ENCODE measurements at places on chromosomes 3 and 15. TPM values are rescaled to one million over a fixed set of nuclear protein-coding genes. Genes with fewer than 3 reads are reported as not detected.

- DNase-seq: no peak
- H3K27ac ChIP-seq: no peak overlapping the region
Measured at GRCh38 chr3:36695113-36695768, 69.1 kb downstream of the DCLK3 start.

GRCh38 chr15:91150502-91151160, 50.6 kb downstream of the SV2B start:
- peaks cover 2% of the 10 kb centered on the region for H3K4me1 ChIP-seq
- no peak for DNase-seq
- H3K4me3 ChIP-seq: no peak overlapping the region
- no peak overlapping the region for H3K27ac ChIP-seq
- no peaks in the 10 kb centered on the region for H3K36me3 ChIP-seq
- no peaks in the 10 kb centered on the region for H3K27me3 ChIP-seq

DNA sequence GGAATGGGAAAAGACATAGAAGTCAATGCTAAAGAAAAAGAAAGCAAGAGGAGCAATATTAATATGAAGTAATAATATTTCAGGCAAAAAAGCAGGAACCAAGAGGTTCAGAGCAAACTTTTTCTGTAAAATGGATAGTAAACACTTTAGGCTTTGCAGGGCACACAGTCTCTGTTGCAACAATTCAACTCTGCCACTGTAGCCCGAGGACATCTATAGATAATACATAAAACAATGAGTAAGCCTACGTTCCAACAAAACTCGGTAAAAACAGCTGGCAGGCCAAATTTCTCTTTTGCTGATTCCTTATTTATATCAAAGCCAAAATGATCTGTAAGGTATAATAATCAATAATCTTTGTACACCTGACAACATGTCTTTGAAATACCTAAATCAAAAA, 56.8 kb downstream of the SMAD6 start:
- H3K4me3 ChIP-seq: no peak overlapping the region
- H3K27me3 ChIP-seq: no peaks in the 10 kb centered on the region
- H3K4me1 ChIP-seq: peaks cover 21% of the 10 kb centered on the region
- no peak for DNase-seq

DNA sequence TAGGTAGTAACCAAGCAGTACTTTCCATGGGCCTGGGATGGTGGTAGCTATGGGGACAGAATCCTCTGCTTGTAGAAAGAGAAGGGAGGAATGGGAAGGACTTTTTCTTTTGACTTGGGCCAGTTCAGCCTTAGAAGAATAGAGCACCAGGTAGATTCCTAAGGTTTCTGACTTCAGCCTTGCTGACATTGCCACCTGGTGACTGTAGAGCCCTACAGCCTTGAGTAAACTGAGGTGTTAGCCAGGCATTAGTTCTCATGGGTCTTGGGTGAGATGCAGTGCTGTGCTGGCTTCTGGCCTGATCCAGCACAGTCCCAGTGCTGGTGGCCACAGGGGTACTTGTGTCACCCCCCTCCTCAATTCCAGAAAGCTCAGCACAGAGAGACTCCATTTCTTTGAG, 171.1 kb downstream of the ZBBX start:
- no peaks in the 10 kb centered on the region for H3K36me3 ChIP-seq
- DNase-seq: no peak
- no peaks in the 10 kb centered on the region for H3K4me1 ChIP-seq
- H3K4me3 ChIP-seq: no peak overlapping the region
- no peaks in the 10 kb centered on the region for H3K27me3 ChIP-seq

DNA sequence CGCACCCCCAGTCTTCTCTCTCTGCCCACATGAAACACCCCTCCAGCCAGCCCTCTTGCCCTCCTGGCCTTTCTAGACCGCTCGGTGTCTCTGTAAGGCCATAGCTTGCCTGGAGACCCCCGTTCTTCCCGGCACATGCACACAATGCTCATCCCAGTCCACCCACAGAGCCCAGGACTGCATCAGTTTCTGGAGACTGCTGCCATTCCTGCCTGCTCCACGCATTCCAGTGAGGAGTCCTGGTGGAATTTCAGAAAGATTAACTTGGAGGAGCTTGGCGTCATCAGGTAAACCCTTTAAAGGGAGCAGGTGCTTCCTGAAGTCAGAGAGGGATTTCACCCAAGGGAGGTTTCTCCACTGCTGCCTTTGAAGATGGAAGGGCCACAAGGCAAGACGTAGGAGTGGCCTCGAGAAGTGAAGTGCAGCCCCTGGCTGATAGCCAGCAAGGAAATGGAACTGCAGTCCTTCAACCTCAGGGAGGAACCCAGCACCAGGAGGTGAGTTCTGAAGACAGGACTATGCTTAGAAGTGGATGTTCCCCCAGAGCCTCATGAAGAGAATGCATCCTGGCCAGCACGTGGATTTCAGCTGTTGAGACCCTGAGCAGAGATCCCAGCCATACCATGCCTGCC, 19.2 kb downstream of the SLC41A3 start:
- H3K36me3 ChIP-seq: no peaks in the 10 kb centered on the region
- H3K4me3 ChIP-seq: no peak overlapping the region
- no peak for DNase-seq
- no peaks in the 10 kb centered on the region for H3K27me3 ChIP-seq
- no peak overlapping the region for H3K27ac ChIP-seq

DNA sequence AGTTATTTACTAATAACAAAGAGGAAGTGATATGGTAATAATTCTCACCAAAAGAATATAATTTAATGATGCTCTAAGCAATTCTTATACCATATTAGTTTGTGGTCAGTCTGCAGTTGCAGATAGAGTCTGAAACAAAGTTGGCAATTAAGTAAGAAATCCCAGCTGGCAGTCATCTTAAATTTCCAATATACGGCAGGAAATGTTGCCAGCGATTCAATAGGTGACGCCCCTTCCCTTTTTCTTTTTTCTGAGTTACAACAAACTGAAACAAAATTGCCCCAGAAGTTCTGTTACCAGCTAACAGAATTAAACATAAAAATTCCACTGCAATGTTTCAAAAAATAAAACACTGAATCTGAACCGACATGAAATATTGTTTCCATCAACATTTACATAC, 26.7 kb downstream of the LRRFIP2 start:
- H3K36me3 ChIP-seq: no peaks in the 10 kb centered on the region
- no peak for DNase-seq
- no peaks in the 10 kb centered on the region for H3K27me3 ChIP-seq
- no peaks in the 10 kb centered on the region for H3K4me1 ChIP-seq
- no peak overlapping the region for H3K4me3 ChIP-seq

GRCh38 chr15:69590201-69590710, 137.6 kb downstream of the RPLP1 start:
- H3K36me3 ChIP-seq: no peaks in the 10 kb centered on the region
- DNase-seq: no peak
- H3K4me1 ChIP-seq: no peaks in the 10 kb centered on the region
- no peak overlapping the region for H3K27ac ChIP-seq

DNA sequence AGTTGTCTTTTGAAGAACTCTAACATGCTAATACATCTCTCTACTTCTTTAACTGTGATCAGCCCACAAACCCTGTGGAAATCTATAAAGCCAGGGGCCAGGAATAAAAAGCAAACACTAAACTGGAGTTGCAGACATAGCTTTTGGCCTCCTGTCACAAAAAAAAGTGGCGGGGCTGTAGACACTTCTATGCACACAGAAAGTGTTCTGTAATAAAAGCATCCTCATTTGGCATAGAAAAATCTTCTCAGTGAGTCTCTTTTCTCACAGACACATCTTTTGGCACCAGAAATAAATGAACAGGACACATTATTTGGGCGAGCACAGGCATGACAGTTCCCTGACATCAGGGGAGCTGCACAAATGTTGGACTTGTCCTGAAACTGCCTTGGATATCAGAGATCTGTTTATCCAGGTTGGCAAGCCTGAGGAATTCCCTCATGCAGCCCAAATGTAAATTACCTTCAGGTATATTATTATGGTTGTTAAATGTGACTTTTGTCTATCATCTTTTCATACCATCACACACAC, 355.4 kb downstream of the FGF12 start:
- H3K4me1 ChIP-seq: peaks cover 7% of the 10 kb centered on the region
- H3K27me3 ChIP-seq: no peaks in the 10 kb centered on the region
- H3K36me3 ChIP-seq: no peaks in the 10 kb centered on the region
- H3K4me3 ChIP-seq: no peak overlapping the region
- no peak for DNase-seq

DNA sequence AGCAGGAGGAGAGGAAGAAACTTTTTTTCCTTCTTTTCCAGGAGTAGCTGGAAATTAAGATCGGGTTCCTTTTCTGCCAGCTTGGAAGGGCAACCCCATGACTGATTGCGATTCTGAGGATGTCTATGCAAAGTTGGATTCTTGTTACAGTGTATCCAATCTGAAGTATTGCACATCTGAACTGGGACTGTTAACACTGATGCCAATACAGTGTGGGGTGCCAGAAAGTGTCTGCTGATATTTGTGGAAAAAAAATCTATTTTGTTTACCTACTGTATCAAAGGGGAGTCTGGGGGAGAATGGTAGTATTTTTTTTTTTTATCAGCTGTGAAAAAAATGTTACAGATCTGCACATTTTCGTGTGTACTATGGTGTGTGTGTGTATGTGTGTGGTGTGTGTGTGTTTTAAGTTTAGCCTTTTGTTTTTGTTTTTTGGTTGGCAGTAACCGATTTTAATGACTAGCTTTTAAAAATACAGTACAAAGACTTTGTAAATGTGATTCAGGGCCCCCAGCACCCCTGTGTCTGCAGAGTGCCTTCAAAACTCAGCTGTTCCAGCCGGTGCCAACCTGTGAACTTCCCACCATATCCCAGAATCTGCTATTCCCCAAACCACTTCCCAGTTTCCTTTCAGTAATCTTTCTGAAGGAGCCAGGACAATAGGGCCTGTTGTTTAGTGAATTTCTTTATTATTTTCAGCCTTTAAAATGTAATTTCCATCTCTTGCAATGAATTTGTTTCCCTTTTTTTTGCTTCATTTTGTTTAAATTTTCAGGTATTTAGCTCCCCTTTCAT, 1.9 kb downstream of the RAP2B start:
- peaks cover 24% of the 10 kb centered on the region for H3K4me1 ChIP-seq
- no peak overlapping the region for H3K27ac ChIP-seq
- H3K4me3 ChIP-seq: peak overlapping the region; percentile 97

- H3K4me3 ChIP-seq: no peak overlapping the region
- H3K36me3 ChIP-seq: no peaks in the 10 kb centered on the region
- H3K4me1 ChIP-seq: peaks cover 20% of the 10 kb centered on the region
- no peak overlapping the region for H3K27ac ChIP-seq
- no peaks in the 10 kb centered on the region for H3K27me3 ChIP-seq
- DNase-seq: no peak
Measured at GRCh38 chr15:61654918-61655317, 405.3 kb downstream of the VPS13C start.

Gene ZNF80
- not detected for total RNA-seq

Gene MEGF11
- 1.5 TPM for total RNA-seq

Gene CCR8
- not detected for total RNA-seq

Gene ACKR2
- not detected for total RNA-seq

Gene SLC28A2
- total RNA-seq: not detected

Gene WDR82
- 45.4 TPM for total RNA-seq
